ENCODE measurements at places on chromosomes 4 and X.

GRCh38 chr4:37682701-37683401 lies 3.3 kb downstream of the RELL1 start:
- DNase-seq: no peak

DNA sequence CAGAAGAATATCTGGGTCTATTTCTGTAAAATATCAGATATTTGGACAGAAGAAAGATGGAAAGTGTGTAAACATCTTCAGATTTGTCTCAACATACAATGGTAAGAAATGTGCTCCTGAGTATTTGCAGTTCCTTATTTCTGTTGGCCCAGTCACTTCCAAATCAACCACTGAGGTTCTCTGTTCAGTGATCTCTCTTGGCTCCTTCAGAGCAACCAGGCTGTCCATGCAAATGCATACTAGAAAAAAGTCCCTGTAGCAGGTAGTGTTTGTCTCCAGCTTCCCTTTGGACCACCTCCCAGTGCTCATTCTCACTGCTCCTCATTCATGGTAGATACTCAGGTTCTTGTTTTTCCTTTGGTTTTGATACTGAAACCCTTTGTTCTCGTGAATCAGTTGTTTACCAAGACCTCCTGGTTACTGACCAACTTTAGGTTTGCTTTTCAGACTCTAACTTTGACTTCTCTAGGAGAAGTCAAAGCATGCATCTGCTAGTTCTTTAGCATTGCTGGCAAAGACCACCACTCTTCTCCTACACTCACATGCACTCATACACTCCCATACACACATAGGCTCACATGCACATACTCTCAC lies 28.8 kb downstream of the ASIC5 start:
- no peak for DNase-seq

GRCh38 chrX:132181364-132181763 lies 37.9 kb downstream of the RAP2C start:
- no peak for DNase-seq

- DNase-seq: no peak
These were observed 84.3 kb upstream of the C1QTNF7 start for GRCh38 chr4:15343581-15343980.

GRCh38 chrX:15464704-15465103 lies 28.4 kb downstream of the PIR start:
- no peak for DNase-seq

DNA sequence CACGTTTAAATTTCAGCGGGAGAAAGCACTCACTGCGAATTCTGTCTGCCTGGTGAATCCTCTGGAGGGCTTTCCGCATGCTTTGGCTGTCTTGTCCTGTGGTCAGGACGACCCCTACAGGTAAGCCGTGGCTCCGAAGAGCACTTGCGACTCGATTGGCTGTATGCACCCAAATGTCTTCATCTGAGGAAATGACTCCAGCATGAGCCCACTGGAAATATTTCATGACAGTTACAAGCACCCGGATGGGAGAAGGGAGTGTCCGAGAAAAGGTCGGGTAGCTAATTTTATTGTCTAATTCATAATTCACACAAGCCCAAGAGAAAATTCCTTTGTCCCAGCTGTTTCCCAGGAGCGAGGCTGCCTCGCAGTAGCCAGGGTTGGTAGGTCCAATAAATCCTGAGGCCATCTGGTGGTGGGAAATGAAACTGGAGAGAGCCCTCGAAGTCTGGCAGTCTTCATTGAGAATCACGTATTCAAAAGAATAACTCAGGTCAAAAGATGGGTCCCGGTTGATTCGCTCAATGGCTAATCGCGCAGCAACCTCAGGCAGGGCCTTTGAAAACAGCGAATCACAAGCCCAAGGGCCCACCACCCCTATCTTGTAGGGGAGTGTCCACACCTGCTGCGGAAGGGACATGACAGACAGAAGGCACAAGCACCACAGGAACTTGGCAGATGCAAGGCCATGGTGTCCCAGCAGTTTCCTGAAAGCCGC lies 6.6 kb downstream of the GUCY2F start:
- no peak for DNase-seq

DNA sequence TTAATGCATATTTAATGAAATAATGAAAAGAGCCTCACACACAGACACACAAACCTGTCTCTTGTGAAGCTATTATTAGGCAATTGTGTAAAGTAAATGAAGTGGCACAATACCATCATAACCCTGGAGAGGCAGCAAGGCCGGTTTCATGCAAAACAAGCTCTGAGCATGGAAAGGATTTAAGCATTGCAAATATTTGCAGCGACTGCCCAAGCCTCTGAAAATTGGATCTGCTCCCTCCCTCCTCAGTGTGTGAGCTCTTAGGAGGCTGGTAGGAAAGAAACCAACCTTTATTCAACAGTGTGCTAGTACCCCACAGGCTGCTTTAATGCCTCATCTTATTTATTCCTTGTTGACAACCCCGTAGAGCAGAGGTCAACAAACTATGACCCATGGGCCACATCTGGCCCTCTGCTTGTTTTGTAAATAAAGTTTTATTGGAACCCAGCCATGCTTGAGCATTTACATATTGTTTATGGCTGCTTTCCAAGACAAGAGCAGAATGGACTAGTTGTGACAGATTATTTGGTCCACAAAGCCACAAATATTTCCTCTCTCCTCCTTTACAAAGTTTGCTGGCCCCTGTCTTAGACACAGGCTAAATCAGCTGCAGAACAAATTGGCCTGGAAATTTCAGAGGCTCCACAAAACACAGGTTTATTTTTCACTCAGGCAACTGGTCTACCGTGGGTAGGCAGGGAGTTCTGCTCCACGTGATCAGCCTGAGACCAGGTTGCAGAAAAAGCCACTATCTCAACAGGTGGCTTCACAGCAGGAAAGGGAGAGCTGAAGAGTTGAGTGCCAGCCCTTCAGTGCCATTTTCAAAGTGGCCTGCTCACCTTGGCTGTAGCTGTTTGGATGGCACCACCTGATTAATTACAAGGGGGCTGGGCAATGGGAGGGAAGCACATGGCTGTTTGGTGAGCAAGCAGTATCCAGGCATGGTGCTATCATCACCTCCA lies 16.8 kb downstream of the RS1 start:
- DNase-seq: no peak

DNA sequence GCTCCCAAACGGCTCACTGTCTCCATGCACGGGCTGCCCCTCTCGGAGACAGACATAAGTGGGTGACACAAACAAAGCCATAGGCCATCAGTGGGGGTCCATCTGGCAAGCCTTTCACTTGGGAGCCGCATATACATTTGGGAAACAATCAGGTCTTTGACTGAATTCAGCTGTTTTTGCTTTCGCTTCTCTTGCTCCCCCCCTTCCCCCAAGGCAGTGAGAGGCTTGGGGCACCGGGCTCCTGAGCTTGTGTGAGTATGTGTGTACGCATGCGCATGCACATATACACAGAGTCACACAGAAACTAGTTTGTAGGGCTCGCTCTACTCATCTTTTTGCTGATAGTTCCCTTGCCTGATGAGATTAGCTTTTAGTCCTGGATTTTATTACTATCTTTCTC lies 284.4 kb downstream of the AFF2 start:
- no peak for DNase-seq

DNA sequence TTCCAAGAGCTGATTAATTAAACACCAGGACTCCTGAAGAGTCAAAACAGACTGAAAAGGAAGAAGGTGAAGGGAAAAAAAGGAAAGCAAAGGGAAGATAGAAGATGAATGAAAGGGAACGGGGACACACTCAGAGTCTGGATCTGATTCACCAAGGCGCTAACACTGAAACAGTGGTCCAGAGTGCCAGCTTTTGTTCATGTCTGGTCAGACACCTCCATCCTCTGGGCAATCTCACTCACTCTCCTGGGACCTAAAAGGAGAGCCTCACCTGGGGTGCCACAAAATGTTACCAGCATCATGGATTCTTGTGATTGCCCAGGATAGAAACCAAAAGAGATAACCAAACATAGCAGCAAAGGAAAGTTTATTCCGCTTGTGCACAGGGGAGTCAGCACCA lies 120.3 kb upstream of the AFF2 start:
- no peak for DNase-seq

GRCh38 chr4:70691661-70692060 lies 3.3 kb downstream of the UTP3 start:
- no peak for DNase-seq

DNA sequence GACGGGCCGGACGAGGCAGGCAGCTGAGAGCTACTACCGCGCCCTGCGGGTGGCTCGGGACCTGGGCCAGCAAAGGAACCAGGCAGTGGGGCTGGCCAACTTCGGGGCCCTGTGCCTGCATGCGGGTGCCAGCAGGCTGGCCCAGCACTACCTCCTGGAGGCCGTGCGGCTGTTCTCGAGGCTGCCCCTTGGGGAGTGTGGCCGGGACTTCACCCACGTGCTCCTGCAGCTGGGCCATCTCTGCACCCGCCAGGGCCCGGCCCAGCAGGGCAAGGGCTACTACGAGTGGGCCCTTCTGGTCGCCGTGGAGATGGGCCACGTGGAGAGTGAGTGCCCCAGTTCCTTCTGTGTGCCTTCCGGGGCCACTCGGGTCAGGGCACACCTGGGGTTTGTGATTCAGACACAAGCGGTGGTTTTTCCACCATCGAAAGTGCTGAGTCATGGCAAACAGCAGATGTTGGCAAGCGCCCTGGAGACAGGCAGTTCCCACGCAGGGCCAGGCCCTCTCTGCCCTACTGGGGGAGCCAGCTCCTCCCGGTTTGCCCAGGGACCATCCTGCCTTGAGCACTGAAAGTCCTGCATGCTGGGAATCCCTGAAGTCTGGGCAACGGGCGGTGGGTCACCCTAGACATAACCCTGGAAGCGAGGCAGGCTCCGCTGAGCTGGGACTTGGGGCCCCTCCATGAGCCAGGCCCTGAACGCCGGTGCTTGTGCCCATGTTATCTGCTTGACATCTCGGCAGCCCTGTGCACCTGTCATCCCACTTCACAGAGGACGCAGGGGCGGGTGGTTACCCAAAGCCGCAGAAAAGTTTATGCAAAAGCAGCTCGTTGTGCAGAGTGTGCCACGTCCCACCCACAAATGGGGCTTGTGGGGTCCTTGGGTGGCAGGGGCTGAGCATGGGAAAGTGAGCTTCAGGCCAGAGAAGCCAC lies 29.5 kb downstream of the SH3TC1 start:
- DNase-seq: peak; percentile 70

- DNase-seq: no peak
These were observed 105.8 kb upstream of the WDR44 start for GRCh38 chrX:118239913-118240698.

GRCh38 chr4:110306303-110306702 lies 107.9 kb upstream of the ELOVL6 start:
- DNase-seq: no peak

GRCh38 chr4:105206214-105206613 lies 59.5 kb downstream of the TET2 start:
- DNase-seq: no peak

GRCh38 chr4:3676907-3677747 lies 89.1 kb upstream of the ADRA2C start:
- no peak for DNase-seq

GRCh38 chrX:39904816-39905537 lies 192.8 kb downstream of the BCOR start:
- no peak for DNase-seq

DNA sequence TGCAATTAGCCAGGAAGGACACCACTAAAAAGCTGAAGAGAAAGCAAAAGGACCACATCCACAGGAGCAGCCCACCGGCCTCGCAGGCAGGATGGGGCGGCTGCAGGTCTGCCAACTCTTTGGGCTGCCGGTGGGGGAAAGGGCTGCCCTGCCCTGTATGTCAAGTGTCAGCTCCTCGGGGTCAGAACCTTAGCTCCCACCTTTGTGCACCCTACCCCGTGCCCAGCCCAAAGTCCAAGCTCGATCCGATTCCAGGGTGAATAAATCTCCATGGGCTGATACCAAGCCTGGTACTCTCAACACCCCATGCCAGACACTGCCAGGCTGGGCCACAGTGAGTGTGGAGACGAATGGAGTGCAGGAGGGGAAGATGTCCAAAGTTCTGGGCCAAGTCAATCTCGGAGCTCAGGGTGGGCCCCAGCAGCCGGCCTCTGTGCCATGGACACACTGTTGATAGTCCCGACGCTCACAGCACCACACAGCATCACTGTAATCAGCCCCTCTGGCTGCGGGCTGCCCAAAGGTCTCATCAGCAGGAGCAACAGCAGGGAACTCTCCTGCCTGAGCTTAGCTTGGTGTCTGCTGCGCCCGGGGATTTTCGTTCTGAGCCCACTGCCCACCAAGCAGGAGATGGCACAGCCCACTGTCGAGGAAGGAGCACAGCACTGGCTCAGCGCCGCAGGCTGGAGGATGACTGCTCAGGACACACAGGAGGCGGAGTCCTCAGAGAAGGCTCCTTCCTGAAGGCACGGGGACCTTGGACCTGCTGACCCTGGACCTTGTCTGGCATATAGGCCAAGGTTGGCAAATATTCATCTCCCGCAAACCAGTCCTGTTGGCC lies 84.4 kb downstream of the JAKMIP1 start:
- no peak for DNase-seq

DNA sequence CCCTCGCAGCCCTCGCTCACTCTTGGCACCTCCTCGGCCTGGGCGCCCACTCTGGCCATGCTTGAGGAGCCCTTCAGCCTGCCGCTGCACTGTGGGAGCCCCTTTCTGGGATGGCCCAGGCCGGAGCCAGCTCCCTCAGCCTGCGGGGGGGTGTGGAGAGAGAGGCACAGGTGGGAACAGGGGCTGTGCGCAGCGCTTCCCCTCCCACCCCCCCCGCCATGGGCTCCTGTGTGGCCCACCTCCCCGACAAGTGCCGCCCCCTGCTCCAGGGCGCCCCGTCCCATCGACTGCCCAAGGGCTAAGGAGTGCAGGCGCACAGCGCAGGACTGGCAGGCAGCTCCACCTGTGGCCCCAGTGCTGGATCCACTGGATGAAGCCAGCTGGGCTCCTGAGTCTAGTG lies 220.2 kb downstream of the STPG2 start:
- no peak for DNase-seq

DNA sequence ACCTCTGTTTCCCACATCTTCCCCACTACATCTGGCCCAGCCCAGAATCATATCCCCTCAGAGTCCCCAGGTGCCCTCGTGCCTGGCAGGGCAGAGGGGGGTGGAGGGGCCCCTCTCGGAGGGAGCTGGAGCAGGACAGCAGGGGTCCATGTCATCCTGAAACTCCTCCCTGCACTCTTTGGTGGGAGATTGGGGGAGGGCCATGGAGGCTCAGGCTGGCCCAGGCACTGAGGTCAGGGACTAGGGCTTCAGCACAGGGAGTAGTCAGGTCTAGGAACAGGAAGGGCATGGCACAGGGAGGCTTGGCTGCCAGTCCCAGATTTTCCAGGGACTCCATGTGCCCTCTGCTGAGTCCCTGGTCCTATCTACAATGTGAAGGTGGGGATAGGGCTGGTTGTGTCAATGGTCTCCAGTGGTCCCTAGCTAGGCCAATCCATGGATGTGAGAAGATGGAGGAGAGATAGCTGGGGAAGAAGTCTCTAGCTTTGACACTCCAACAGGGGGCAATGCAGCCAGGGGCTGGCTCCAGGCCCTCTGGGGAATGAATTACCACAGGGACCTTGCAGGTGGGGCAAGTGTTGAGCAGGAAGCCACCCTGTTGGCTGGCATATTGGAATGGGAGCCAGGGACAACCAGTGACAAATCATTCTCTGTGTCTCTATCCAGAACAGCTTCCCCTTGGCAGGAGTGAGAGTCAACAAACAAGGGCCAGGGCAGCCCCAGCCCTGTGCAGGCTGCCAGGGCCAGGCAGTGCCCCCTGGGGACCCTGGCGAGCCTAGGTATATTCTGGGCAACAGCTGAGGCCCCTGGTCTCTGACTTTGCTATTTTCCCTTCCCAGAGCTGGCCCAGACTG lies 154.4 kb downstream of the EFNB1 start:
- DNase-seq: no peak

Data from stimulated activated CD4-positive, alpha-beta T cell treated with anti-CD3 and anti-CD28 coated beads, Interleukin-2, amount 100 ng/mL, for 48 hours (primary cell).